ENCODE measurements at places on chromosomes 6 and 20.

DNA sequence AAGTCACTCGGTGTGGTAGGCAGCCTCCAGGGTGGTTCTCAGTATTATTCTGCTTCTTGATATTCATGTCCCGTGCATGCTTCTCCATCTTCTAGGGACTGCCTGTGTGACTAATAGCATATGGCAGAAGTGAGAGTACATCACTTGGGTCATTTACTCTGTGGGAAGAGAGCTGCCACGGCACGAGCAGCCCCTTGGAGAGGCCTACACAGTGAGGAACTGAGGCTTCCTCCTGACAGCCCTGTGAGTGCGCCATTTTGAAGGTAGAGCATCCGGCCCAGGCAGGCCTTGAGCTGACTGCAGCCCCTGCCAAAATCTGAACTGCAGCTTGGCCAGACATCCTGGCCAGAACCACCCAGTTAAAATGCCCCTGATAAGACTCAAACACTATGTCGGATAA is 17.3 kb upstream of the MCUR1 start:
- DNase-seq = no peak

- no peak for DNase-seq
Observed at GRCh38 chr6:21734204-21734603, 140.7 kb downstream of the SOX4 start.

DNA sequence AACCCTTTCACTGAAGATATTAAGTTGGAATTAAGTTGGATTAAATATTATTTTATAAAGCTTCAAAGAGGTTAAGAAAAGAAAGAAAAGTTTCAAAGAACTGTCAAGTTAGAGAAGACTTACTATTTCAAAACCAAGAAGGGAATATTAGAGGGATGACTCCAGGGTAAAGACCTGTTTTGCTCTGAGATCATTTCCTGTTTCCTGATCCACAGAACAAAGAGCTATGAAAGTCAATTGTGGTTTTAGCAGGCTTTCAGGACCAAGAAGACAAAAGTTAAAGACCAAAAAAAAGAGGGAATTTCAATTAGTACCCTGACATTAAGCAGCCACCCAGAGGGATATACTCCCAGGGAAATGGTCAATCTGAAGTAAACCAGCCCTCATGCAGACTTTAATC is 19.4 kb downstream of the ESF1 start:
- DNase-seq = no peak

DNA sequence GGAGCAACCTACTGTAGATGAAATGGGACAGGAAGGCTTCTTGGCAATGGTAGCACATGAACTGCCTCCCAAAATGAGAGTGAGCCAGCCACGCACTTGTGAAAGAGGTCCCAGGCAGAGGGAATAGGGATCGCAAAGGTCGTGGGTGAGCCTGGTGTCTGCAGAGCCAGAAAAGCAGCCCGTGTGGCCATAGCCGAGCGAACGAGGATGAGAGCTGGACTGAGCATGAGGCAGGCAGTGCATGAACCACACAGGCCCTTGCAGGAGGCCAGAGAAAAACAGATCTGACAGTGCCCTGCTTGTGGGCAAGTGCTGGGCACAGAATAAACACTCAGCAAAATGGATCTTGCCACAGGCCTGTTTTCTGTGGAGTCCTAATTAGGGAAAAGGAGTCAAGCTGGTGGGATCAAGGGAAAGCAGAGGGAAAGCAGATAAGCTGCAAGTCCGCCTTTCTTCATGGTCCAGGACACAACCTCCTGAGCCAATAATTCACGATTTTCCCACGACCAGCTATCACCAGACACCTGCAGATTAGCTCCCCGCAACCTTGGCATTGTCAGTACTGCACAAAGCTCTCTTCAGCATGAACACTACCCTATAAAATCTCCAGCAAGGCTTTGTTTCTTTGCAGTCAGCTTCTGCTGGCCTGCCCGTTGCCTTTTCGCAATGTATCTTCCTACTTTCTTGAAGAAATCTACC is 44.0 kb downstream of the GCNT2 start:
- DNase-seq = no peak
